Right lung (tissue), 10 donors: ENCODE measurements at places on chromosomes 11 and 22. TPM values are rescaled to one million over a fixed set of nuclear protein-coding genes. Genes with fewer than 3 reads are reported as not detected.

The KLHL22 gene
- polyA plus RNA-seq, result 33.9 TPM

The SLC36A4 gene
- polyA plus RNA-seq, result 9.6 TPM

DNA sequence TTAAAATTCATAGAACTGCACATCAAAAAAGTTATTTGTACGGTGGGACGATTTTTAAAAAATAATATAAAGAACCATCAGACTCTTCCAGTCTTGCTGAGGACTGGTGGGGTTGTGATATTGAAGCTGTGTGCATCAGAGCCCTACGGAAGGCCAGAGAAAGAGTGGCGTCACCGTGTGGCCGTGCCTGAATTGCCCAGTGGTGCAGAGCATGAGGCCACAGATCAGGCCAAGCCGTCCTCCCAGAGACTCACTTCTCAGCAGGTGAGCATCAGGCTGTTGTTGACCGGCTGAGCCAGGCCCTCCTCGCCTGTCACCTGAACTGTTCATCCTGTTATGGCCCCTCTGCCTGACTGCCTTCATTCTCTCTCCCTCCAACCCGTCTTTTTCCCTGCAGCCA lies 1013.9 kb downstream of the TBC1D22A start:
- DNase-seq, result no peak

The ALG8 gene
- 57.1 TPM for polyA plus RNA-seq

- DNase-seq, result no peak
Measured at GRCh38 chr11:17840101-17840548, 105.5 kb downstream of the KCNC1 start.

DNA sequence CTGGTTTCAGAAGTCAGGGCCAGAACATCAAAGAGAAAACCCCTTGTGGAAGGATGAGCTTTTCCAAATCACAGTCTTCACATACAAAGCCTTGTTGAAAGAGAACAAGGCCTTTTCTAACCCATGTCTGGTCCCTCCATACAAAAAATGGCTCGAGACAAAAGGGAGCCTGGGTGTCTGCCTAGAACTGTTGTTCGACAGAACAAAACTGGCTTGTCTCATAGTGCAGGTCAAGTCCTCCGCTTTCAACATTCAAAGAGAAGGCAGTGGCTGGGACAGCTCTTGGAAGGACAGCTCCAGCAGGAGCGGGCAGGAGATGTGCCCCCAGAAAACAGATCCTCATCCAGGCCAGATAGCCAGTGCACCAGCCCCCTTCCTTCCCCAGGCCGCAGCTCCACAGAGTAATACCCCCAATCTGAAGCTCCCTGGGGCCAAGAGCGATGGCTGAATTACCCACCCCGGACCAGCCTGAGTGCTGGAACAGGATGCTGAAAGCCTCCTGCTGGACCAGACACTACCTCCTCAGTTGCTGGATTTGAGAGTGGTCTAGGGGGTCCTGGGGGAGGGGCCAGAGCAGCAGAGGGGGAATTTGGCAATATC lies 27.6 kb downstream of the USH1C start:
- DNase-seq, result no peak
